ENCODE measurements at places on chromosomes 7 and 10. TPM values are rescaled to one million over a fixed set of nuclear protein-coding genes. Genes with fewer than 3 reads are reported as not detected.

- DNase-seq, result no peak
Observed at GRCh38 chr7:520503-521161, 986 bp upstream of the PDGFA start.

DNA sequence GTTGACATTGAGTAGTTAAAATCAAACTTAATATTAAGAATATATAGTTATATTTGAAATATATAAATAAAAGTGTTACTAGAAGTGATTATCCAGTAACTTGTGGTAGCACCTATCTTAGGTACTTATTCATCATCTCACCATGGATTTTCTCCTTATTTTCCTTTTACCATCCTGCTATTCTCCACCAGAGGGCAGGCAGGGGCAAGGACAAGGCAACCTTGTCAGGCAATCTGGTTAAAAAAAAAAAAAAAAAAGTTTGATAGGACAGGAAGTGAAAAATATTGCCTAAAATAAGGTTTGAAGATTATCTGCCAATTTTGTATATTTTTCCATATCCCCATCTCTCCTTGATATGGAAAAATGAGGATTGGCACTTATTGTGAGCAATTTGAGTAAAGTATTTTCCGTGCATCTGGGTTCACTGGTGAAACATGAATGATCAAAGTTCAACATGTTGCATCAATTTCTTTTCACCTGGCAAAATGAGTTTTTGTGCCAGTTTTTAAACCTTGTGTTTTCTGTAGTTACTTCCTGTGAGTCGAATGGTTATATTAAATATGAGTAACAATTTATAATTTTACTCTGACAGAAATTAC, 256.7 kb downstream of the AGMO start:
- DNase-seq, result peak; percentile 67

DNA sequence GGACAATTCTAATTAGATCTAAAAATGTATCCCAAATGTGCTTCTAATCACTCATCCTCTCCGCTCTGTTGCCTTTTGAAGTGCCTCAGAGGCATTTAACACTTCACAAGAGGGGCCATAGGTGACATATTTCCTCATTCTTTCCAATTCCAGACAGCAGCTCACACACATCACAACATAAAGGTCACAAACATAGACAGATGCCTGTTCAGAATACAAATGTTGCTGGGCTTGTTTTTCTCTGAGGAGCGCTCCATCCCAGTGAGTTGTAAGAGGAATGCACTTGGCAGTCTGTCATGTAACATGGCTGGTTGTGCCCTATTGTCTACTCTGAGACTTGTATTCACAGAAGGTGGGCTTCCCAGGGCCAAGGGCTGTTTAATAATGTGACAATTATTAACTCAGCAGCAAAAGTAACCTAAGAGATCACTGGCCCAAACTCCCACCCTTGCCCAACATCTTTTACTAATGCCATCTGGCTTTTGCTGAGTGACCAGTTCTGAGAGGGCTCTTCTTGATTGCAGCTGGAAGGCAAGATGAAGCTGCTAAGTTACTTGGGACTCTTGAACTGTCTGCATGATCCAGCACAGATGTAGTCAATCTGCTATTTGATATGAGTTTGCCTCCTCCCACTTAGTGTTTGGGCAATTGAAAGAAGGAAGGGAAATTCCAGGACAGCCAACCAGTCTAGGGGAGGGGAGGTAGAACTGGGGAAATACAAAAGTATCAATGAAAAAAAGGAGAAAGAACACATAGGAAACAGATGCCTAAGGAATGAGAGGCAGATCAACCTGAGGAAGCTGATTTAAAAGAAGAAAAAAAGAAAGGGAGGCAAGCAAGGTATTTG, 13.6 kb downstream of the PON2 start:
- peak; percentile 34 for DNase-seq

GRCh38 chr10:128050936-128051335, 75.3 kb downstream of the MKI67 start:
- DNase-seq, result no peak

DNA sequence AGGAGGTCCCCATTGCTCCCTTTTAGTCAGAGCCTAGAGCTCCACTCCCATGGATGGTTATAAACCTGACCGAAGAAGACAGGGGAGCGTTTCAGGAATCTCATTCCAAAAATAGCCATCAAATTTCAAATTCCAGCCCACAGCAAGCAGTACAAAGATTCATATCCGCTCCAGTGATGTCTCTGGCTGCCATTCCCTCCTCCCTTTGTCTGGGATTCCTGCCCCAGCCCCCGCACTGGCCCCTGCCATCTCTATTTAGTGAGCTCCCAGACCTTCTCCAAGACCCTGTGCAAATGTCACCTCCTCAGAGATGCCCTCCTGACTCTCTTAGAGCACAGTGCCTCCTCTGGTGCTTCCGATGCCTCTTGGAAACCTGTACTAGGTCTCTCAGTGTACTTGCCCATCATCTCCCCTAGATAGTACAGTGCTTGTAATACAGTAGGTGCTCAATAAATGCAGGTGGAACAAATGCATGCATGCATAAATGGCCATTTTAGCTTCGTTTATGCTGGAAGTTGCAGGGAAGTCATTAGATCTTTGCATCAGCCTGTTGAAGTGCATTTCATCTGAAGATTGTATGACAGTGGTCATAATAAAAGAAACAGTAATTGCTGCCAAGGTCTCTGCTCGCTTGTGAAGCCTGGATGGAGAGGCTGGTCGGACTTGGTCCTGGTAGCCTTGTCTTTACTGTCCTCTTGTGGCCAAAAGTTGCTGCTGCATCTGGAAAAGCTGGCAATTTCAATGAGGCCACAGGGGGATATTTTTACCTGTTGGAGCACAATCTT, 32.0 kb upstream of the HABP2 start:
- peak; percentile 92 for DNase-seq

PDGFA gene
- total RNA-seq, result 47.5 TPM

TBC1D12 gene
- total RNA-seq, result 12.8 TPM

TUBB8 gene
- total RNA-seq, result not detected

BET1 gene
- 4.1 TPM for total RNA-seq

GSDME gene
- total RNA-seq, result not detected

CCDC136 gene
- 4.6 TPM for total RNA-seq

FLNC gene
- 105 TPM for total RNA-seq

AQP1 gene
- 40.4 TPM for total RNA-seq

Data from stomach (tissue), 19 donors.